ENCODE measurements at places on chromosomes 2 and 18. TPM values are rescaled to one million over a fixed set of nuclear protein-coding genes. Genes with fewer than 3 reads are reported as not detected.

The STPG4 gene
- not detected for total RNA-seq

The PRADC1 gene
- total RNA-seq = 60.3 TPM

The EPHA4 gene
- total RNA-seq = 3.3 TPM

The EFR3B gene
- 5.9 TPM for total RNA-seq

The DSEL gene
- 1.4 TPM for total RNA-seq

The AKAIN1 gene
- not detected for total RNA-seq

The PLCL1 gene
- 17.3 TPM for total RNA-seq

The FLACC1 gene
- 4.3 TPM for total RNA-seq

DNA sequence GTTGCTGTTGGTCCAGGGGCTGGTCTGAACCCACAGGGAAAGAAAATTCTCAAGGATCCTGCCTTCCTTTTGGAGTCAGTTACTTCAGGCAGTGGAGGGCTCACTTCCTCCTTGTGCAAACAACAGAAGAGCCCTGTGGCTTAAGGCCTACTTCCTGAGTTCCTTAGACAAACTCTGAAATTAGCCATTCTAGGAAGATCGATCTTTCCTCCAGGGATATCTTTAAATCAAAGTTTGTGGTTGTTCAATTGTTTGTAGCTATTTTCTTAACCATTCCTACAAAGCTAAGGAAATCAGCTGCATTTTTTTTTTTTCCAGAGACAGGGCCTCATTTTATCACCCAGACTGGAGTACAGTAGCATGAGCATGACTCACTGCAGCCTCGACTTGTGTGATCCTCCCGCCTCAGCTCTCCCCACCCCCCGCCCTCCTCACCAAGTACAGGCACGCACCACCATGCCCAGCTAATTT lies 156.0 kb downstream of the TANC1 start:
- H3K4me3 ChIP-seq = no peak overlapping the region
- no peak for DNase-seq
- no peaks in the 10 kb centered on the region for H3K4me1 ChIP-seq
- no peak overlapping the region for H3K27ac ChIP-seq
- H3K27me3 ChIP-seq = no peaks in the 10 kb centered on the region

DNA sequence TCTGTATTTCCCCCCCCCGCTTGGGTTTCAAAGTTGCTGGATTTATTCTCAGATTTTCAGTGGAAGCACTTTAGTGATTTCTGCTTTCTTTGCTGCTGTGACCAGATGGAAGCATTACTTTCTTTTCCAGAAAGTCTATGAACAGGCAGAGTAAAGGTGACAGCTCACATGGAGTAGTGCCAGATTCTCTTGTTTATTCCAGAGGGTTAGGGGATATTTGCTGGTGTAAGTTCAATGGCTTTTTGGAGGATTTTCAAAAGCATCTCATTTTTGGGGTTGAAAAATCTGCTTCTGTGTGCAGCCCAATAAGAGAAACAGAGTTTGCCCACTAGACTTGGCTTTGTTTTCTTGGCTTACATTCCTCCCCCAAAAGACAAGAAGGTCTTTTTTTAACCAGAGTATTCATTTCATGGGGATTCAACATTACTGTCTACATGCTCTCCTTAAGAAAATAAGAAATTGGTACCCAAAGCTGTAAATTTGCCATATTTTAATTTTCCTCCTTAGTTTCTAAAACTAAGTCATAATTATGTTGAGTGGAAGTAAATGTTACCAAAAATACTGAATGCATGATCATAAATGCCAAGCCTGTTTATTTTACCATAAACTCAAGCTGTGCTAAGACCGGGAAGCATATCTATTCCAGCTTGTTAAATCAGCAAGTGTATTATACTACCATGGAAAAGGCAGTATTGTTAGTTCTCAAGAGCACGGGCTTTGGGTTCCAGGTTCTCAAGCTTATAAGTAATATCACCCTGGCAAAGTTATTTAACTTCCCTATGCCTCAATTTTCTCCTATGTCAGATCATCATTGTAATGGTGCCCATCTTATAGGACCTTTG lies 557.2 kb downstream of the CPS1 start:
- no peak overlapping the region for H3K27ac ChIP-seq
- H3K36me3 ChIP-seq = no peaks in the 10 kb centered on the region
- no peaks in the 10 kb centered on the region for H3K4me1 ChIP-seq
- no peak for DNase-seq

- H3K4me1 ChIP-seq = peaks cover 14% of the 10 kb centered on the region
- H3K27me3 ChIP-seq = no peaks in the 10 kb centered on the region
- no peak overlapping the region for H3K27ac ChIP-seq
Observed at GRCh38 chr2:88751768-88752167, 60.3 kb downstream of the RPIA start.

GRCh38 chr2:9594366-9595054 lies 36.3 kb downstream of the YWHAQ start:
- H3K27me3 ChIP-seq = no peaks in the 10 kb centered on the region
- H3K4me3 ChIP-seq = no peak overlapping the region
- H3K4me1 ChIP-seq = peaks cover 32% of the 10 kb centered on the region
- peaks cover 24% of the 10 kb centered on the region for H3K36me3 ChIP-seq

DNA sequence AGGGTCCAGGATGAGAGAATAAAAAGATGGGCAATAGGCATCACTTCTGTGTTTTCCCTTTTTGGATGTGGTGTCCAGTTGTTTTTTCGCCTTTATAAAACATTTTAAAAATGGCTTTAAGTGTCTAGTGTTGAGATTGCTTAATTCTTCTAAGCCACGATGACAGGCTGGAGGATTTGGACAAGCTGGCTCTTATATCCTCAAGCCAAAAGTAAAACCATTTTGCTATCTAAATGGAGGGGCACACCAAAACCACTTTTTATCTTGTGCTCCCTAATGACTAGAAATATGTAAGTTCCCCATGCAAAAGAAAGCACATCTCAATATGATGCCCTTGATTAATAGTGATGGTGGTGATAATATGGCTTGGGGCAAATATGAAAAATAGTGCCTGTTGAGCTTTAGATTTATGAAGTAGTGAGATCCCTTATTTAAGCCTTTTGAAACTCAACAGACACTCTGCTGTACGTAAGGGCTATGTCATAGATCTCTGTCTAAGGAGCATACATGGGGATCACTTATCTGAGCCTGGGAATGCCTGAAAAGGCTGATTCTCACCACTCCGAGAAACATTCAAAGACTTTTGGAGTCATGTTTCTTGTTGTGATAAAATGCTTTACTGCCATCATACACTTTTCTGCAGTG lies 185.5 kb downstream of the KCNS3 start:
- no peak overlapping the region for H3K27ac ChIP-seq
- H3K36me3 ChIP-seq = no peaks in the 10 kb centered on the region
- DNase-seq = no peak
- no peak overlapping the region for H3K4me3 ChIP-seq
- H3K4me1 ChIP-seq = peaks cover 11% of the 10 kb centered on the region
- H3K27me3 ChIP-seq = no peaks in the 10 kb centered on the region

- no peak for DNase-seq
- H3K36me3 ChIP-seq = no peaks in the 10 kb centered on the region
- no peaks in the 10 kb centered on the region for H3K4me1 ChIP-seq
Observed at GRCh38 chr2:240932001-240932723, 26.0 kb downstream of the CROCC2 start.

DNA sequence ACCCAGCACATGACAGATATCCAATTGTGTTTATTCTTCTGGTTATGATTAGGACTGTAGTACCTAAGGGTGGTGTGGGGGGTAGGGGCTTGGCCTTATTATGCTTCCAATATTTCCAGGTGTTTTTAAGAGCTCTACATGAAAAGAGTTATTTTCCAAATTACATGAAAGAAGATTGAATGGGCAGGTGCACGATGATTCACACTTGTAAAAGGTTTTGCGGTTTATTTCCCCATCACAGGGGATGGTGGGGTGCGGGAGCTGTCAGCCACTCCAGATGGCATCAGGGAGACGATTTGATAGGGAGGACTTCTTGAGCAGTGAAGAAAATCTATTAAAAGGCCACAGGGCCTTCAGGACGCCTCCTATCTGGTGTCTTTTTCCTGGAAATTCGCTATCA lies 15.1 kb upstream of the CCBE1 start:
- no peaks in the 10 kb centered on the region for H3K4me1 ChIP-seq
- H3K4me3 ChIP-seq = no peak overlapping the region
- H3K36me3 ChIP-seq = no peaks in the 10 kb centered on the region
- DNase-seq = no peak
- H3K27ac ChIP-seq = no peak overlapping the region

DNA sequence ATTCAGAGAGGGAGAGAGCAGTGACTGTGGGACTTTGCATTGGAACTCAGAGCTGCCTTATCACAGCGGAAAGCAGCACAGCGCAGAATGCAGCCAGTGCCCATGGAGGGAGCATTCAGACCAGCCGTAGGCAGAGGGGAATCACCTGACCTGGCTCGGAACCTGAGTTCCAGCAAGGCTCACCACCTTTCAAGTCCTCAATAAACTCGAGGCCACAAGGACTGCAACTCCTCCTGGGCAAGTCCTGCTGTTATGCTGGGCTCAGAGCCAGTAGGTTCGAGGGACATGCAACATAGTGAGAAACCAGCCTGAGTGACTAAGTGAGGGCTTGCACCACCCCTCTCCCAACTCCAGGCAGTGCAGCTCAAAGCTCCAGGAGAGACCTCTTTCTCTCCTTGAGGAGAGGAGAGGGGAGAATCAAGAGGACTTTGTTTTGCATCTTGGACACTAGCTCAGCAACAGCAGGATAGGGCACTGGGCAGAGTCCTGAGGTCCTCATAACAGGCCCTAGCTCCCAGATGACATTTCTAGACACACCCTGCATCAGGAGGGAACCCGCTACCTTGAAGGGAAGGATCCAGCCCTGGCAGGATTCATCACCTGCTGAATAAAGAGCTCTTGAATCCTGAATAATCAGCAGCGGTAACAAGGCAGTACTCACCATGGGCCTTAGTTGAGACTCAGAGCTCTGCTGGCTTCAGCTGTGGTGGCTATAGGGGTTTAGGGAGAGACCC lies 136.8 kb upstream of the OTOS start:
- H3K4me3 ChIP-seq = no peak overlapping the region
- no peaks in the 10 kb centered on the region for H3K27me3 ChIP-seq
- H3K36me3 ChIP-seq = no peaks in the 10 kb centered on the region
- peaks cover 10% of the 10 kb centered on the region for H3K4me1 ChIP-seq

GRCh38 chr2:213002383-213002782 lies 149.0 kb downstream of the IKZF2 start:
- no peak overlapping the region for H3K27ac ChIP-seq
- H3K4me1 ChIP-seq = peaks cover 27% of the 10 kb centered on the region
- H3K36me3 ChIP-seq = peaks cover 7% of the 10 kb centered on the region
- no peak for DNase-seq
- no peaks in the 10 kb centered on the region for H3K27me3 ChIP-seq
- no peak overlapping the region for H3K4me3 ChIP-seq

GRCh38 chr2:5442736-5443135 lies 249.4 kb upstream of the SOX11 start:
- H3K36me3 ChIP-seq = no peaks in the 10 kb centered on the region
- no peak overlapping the region for H3K27ac ChIP-seq
- no peak for DNase-seq
- H3K27me3 ChIP-seq = no peaks in the 10 kb centered on the region
- H3K4me3 ChIP-seq = no peak overlapping the region

GRCh38 chr18:30712383-30712782 lies 330.2 kb downstream of the DSC3 start:
- H3K4me3 ChIP-seq = no peak overlapping the region
- H3K4me1 ChIP-seq = no peaks in the 10 kb centered on the region
- no peaks in the 10 kb centered on the region for H3K36me3 ChIP-seq
- no peak for DNase-seq
- no peak overlapping the region for H3K27ac ChIP-seq
- H3K27me3 ChIP-seq = no peaks in the 10 kb centered on the region

DNA sequence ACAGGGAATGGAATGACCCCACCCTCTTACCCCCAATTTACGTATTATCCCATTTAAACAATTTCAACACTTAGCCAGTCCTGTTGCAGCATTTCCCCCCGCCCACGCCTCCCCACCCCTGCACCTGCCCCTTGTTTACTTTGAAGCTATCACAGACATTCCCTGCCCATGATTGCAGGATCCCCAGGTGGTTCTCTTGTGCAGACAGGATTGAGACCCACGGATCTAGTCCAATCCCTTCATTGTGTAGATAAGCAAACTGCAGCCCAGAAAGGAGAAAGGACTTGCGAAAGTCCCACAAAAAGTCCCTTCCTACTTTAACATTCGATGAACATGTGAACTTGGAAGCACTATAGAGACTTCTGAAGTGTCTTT lies 38.9 kb downstream of the TMEM17 start:
- no peaks in the 10 kb centered on the region for H3K4me1 ChIP-seq
- no peak for DNase-seq
- no peaks in the 10 kb centered on the region for H3K36me3 ChIP-seq
- H3K27ac ChIP-seq = no peak overlapping the region
- H3K27me3 ChIP-seq = no peaks in the 10 kb centered on the region

- no peak overlapping the region for H3K4me3 ChIP-seq
- DNase-seq = no peak
- no peaks in the 10 kb centered on the region for H3K4me1 ChIP-seq
- H3K27me3 ChIP-seq = no peaks in the 10 kb centered on the region
- peaks cover 9% of the 10 kb centered on the region for H3K36me3 ChIP-seq
Observed at GRCh38 chr2:240507778-240508251, 50.0 kb downstream of the ANKMY1 start.

- H3K4me3 ChIP-seq = peak overlapping the region; percentile 85
- DNase-seq = peak; percentile 85
- peak overlapping the region; percentile 100 for H3K27ac ChIP-seq
- no peaks in the 10 kb centered on the region for H3K36me3 ChIP-seq
- H3K27me3 ChIP-seq = no peaks in the 10 kb centered on the region
Observed at GRCh38 chr2:61763605-61764034, 90.2 kb downstream of the FAM161A start.

DNA sequence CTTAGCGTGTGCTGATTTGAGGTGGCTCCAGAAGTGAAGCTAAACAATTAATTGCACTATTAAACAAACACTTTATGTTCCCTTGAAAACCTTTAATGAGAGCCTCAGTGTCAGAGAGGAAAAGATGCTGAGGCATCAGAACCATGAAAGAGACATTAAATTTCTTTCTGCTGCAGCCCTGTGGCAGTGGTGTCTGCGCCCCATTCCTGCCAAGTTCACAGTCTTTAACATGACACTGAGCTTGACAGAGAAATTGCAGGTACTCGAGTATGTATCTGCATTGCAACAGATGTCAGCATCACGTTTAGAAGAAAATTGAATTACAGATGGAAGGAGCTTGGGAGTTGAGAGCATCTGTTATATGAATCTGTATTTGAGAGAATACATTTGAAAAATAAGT lies 111.3 kb upstream of the CREB1 start:
- no peak for DNase-seq
- no peaks in the 10 kb centered on the region for H3K27me3 ChIP-seq
- H3K4me1 ChIP-seq = no peaks in the 10 kb centered on the region
- H3K4me3 ChIP-seq = no peak overlapping the region
- H3K27ac ChIP-seq = no peak overlapping the region

GRCh38 chr2:156436497-156437085 lies 412 bp downstream of the GPD2 start:
- no peaks in the 10 kb centered on the region for H3K36me3 ChIP-seq
- no peaks in the 10 kb centered on the region for H3K27me3 ChIP-seq
- H3K4me1 ChIP-seq = peaks cover 51% of the 10 kb centered on the region
- no peak for DNase-seq
- peak overlapping the region; percentile 100 for H3K27ac ChIP-seq

- peaks cover 2% of the 10 kb centered on the region for H3K4me1 ChIP-seq
- H3K4me3 ChIP-seq = no peak overlapping the region
- peaks cover 1% of the 10 kb centered on the region for H3K27me3 ChIP-seq
- DNase-seq = no peak
- no peak overlapping the region for H3K27ac ChIP-seq
- H3K36me3 ChIP-seq = no peaks in the 10 kb centered on the region
Observed at GRCh38 chr18:57527556-57528229, 58.8 kb downstream of the FECH start.

- peaks cover 3% of the 10 kb centered on the region for H3K27me3 ChIP-seq
- peaks cover 12% of the 10 kb centered on the region for H3K4me1 ChIP-seq
- peak; percentile 18 for DNase-seq
- H3K4me3 ChIP-seq = no peak overlapping the region
- H3K36me3 ChIP-seq = no peaks in the 10 kb centered on the region
Observed at GRCh38 chr2:235468978-235469655, 24.7 kb upstream of the AGAP1 start.

Measured in psoas muscle (tissue), 8 donors.